ENCODE measurements at places on chromosomes 1 and 21.

GRCh38 chr1:91104712-91105111 lies 82.9 kb upstream of the ZNF644 start:
- no peak for DNase-seq

GRCh38 chr1:56054959-56055358 lies 524.4 kb downstream of the PLPP3 start:
- no peak for DNase-seq

DNA sequence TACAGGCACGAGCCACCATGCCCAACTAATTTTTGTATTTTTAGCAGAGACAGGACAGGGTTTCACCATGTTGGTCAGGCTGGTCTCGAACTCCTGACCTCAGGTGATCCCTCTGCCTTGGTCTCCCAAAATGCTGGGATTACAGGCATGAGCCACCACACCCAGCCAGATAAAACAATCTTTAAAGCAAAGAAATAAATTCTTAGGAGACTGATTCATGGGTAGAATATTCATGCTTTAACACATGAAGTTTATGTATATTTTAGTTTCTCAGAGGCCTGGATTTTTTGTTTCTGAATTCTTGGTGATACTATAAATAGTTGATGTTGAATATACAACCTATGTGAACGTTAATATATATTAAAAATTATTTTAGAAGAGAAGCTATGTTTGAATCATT lies 127.4 kb upstream of the KIAA1614 start:
- no peak for DNase-seq

GRCh38 chr1:148162363-148162762 lies 10.3 kb upstream of the NBPF11 start:
- no peak for DNase-seq

GRCh38 chr1:236124965-236125364 lies 17.4 kb upstream of the GPR137B start:
- DNase-seq: no peak

DNA sequence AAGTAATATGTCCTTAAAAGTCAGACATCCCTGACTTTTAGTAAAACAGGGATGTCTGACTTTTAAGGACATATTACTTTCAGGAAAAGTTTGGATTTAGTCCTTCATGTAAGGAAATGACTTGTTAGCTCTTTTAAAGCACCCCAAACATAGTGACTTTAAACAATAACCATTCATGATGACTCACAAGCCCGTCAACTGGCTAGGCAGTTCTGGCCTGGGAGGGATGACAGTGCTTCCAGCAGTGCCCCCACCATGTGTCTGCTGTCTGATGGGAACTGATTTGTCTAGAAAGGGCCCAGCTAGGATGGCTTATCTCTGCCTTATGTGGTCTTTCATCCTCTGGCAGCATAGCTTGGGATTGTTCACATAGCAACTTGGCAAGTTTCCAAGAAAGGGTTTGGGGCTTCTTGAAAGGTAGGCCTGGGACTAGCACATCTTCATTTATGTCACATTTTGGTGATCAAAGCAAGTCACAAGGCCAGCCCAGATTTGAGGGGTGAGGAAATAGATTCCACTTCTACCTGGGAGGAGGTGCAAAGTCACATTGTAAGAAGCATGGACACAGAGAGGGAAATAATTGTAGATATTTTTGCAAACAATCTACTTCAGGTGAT lies 143.5 kb downstream of the C1orf94 start:
- DNase-seq: no peak

DNA sequence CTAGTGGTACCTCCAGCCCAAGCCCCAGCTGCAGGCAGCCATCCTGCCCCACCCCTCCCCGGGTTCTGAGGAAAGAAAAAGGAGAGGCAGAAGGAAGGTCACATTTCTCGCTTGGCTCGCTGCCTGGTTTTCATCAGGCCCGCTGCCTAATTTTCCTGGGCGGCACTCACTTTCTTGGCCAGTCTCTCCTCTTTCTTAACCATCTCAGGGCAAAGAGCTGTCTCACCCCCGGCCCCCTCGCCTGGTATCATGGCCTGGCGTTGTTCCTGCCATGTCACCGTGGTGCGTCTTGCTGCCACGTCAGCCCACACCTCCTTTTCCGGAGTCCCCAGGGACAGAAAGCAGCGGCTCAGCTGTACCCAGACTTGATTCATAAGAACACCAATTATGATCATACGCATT lies 26.6 kb upstream of the CASZ1 start:
- DNase-seq: no peak

DNA sequence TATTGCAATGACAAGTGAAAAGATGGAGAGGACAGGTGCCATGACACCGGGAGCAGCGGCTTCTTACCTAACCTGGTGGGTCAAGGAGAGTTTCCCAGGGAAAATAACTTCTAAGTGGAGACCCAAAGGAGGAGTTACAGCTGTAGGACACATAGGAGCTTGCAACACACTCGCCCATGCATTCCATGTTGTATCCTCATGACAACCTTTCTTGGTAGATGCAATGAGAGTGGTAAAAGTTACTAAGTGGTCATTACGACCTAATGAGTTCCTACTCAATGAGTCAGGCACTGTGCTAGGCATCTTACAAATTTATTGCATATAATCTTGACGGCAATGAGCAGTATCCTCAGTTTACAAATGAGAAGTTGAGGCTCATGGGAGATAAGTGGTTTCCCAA lies 119.5 kb upstream of the HOOK1 start:
- no peak for DNase-seq

DNA sequence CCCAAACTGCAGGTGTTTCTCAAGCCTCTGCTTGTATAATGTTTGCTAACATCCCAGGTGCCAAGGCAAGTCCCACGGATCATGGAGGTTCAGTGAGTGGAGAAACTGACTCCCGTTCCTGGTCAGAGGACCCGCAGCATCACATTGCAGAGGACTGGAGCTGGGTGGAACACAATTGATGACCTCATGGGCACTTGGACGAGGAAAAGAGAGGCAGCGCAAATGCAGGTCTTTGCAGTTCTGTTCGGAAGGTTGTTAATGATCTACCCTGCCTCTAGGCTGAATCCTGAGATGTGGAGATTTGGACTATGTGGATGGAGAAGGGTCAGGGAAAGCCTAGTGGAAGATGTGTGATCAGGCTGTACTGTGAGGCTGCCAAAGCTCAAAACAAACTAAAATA lies 192.9 kb downstream of the DUSP10 start:
- no peak for DNase-seq

- no peak for DNase-seq
Observed at GRCh38 chr1:168803806-168804510, 75.0 kb upstream of the DPT start.

GRCh38 chr1:221172841-221173240 lies 293.6 kb downstream of the HLX start:
- DNase-seq: no peak

Data from activated CD4-positive, alpha-beta T cell treated with anti-CD3 and anti-CD28 coated beads, Interleukin-2, amount 50 U/mL, for 4 hours (primary cell).